Stimulated activated CD4-positive, alpha-beta T cell treated with anti-CD3 and anti-CD28 coated beads, Interleukin-2, amount 100 ng/mL, for 48 hours (primary cell): ENCODE measurements at places on chromosomes 12 and 14.

DNA sequence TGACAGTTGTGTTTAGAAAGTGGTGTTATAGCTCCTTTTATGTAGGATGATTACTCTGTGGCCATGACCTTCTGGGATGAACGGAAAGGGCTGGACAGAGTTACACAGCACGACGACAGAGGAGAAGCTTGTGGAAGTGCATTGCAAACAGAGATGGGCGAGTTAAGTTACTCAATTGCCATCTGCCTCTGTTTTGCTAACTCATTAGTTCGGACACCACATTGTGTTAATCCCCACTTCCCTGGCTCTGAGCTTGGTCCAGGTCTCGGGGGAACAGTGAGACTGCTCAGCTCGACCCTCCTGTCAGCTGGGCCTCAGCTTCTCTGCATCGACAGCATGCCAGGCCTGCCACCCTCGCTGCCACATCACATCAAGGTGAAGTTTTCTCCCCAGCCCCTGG, 408.0 kb downstream of the ZFP36L1 start:
- DNase-seq, result no peak

DNA sequence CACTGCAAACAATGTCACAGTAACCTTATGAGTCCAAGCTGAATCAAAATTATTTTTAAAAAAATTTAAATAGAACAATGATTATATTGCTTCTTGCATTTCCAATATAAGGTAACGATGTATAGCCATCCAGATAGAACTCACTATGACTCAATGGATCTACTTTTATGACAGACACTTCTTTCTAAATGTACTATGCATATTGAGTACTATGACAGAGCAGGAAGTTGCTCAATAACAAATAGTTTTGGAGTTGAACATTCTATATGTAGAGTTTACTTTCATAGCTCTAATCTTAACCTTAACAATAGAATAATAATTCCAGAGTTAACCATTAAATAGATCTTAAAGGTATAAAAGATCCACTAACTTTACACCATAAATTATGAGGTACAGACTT, 46.7 kb upstream of the ALG10B start:
- DNase-seq, result no peak

DNA sequence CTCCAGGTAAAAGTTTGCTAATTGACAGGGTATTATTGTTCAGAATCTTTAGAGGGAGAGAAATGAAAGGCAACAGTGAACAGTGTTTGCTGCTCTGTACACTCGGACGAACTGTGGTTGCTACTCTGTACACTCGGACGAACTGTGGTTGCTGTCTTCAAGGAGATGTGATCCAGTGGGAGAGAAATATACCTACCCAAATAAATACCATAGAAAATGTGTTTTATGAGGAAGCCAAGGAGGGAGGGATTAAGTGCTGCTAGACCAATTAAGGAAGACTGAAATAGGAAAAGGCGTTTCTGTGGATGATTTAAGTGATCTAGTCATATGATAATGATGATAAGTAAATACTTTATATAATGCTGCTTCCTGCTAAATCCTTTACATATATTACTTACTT, 2.7 kb downstream of the STK38L start:
- DNase-seq, result no peak

- no peak for DNase-seq
These were observed 508.1 kb downstream of the DIO2 start for GRCh38 chr14:79703209-79703608.

DNA sequence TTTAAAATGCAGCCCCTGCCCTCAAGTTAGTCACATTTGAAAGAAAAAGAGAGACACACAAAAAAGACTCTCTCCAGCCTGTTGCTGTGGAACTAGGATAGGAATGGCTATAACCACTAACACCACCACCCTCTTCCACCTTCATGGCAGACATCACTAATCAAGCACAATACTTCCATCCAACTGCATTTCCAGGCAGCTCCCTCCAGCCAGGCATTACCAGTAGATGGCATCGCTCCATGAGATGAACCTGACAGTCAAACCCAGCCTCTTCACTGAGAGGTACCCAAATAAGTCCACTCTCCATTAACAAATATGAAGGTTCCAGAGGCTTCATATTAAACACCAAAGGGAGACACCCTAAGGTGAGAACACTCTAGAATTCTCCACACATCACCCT, 24.4 kb downstream of the SLC8B1 start:
- DNase-seq, result no peak

DNA sequence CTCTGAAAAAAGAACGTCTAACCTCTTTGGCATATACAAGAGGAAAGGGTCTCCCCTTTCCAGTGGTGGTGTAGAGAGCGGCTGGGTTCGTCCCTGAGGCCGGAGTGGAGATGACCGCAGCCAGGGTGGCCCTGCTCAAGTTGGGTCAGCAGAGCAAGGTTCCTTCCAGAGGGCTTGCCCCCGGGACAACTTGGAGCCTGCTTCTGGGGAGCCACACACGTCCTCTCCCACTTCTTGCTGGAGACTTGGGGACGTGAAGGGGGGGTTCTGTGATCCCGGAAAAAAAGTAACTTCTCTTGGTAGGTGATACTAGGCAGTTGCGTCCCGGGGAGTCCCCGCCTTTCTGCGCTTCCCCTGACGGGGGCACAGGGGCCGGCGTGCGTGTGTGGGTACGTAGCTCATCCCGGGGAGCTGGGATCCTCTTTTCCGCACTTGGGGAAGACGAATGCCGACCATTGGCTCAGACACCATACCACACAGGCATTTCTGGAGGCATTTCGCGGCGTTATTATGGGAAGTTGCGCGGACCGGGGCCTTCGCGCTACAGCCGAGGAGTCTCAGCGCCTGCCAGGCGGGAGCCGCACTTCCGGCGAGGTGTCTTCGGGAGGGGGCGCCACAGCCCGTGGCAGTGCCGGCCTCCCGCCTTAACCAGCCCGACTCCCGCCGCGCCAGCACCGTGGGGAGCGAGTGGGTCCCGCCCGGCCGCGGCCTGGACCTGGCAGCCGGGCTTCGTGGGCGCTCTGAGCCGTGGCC, 14.8 kb upstream of the PAX9 start:
- no peak for DNase-seq

- DNase-seq, result peak; percentile 30
These were observed 730 bp downstream of the CLSTN3 start for GRCh38 chr12:7130701-7131501.

DNA sequence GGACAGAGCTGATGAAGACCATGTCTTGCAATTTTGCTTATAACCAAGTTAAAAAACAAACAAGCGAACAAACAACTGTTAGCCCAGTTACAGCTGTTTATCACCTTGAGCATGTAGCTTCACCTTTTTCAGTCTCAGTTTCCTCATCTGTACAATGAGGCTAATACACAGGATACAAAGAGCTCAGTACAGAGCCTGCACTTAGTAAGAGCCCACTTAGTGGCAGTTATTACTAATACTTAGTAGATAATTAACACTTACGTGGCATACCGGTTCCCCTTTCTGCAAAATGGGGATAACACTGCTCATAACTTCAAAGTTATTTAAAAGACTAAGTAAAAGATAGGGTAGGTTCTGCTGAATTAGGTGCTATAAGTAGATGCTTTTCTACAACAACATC, 228.0 kb downstream of the MON2 start:
- no peak for DNase-seq

GRCh38 chr14:81963846-81964245, 430.2 kb upstream of the SEL1L start:
- DNase-seq, result no peak

GRCh38 chr12:104952816-104953215, 5.3 kb downstream of the SLC41A2 start:
- no peak for DNase-seq

DNA sequence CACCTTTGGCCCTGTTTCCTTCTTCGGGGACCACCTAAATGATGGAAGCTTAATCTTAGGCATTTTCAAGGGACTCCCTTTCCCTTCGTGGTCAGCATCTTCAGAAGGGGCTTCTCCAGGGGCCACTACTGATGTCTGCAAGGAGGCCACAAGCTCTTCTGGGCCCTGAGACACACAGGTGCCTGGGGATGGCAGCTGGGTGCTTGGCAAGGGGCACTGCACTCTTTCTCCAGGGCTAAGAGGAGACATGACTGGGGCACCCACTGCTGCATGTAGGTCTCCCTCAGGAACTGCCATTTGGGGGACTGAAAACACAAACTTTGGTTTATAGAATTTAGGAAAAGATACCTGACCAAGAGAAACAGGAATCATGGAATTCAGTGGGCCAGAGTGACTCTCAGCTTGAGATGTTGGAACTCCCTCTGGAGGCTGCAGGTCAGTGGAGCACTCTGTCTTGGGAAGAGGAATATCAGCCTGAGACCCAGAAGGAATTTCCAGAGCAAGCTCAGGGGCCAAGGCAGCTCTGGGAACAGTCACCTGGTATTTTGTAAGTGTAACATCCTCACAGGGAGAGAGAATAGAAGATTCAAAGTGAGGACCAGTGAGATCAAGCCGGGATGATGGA, 16.0 kb downstream of the PLD4 start:
- no peak for DNase-seq

- DNase-seq, result no peak
These were observed 23.3 kb upstream of the STYK1 start for GRCh38 chr12:10697156-10697555.

DNA sequence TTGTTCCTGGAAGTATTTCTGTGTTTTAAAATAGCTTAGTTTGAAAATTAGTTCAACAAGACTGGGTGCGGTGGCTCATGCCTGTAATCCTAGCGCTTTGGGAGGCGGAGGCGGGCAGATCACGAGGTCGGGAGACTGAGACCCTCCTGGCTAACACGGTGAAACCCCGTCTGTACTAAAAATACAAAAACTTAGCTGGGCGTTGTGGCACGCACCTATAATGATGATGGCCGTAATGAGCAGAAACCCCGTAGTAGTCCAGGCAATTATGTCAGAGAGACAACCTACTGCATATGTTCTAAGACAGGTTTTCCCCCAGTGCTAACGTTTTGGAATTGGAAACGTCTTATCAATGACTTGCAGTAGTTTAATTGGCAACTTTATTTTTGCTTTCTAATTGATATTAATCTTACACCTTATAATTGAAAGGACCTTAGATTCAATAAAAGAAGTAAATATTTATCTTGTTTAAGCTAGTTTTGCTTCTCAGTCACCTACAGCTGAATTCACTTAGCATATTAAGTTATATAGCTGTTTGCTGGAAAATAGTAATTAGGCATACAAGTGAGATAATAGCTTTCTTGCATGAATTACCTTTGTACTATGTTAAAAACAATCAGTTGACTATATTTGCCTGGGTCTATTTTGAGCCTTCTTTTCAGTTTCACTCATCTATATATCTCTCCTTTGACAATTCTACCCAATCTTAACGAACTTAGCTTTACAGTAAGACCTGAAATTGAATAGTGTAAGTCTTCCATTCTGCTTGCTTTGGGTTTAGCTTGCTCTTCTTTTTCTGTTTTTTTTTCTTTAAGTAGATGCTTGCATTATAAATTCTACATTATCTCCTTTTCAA, 15.6 kb downstream of the CLECL1 start:
- no peak for DNase-seq

DNA sequence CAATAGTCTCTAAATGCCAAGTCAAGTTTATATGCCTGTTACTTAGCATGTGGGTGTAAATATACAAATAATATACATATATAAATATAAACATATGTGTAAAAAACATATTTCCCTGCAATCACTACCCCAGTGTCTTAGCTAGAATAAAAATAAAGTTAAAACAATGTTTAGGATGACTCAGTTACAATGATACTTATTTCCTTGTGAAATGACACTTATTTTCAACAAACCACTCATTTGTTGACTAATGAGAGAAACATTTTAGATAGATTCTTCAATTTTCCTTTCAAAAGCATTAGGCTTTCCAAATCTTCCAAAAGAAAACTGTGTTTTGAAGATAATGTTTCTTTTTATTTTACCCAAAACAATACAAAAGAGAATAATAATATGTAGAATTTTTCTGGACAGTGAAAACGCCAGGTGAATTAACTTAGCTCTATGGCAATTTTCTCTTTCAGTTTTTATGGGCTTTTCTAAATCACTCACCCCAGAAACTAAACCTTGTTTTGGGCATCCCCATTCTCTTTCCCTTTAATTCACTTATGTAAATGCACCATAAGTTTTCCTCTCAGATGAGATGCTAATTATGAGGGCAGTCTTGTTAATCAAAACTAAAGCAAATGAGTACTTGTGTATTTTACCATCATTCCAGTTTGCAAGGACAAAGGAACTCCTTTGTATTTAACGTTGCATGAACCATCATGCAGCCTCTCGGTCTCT, 465.9 kb downstream of the BCAT1 start:
- DNase-seq, result no peak

DNA sequence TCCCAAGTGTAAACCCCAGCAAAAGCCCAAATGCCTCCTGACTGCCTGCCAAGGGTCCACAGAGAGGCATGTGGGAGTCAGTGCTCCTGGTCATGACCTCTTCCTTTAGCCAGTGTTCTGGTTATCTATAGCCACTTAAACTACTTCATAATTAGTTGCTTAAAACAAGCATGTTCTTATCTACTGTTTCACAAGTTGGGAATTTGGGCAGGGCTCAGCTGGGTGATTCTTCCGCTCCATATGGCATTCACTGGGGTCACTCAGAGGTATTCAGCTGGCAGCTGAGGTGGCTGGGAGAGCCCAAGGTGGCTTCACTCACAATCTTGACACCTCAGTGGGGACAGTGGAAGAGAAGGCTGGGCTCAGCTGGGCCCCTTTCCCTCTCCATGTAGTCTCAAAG, 184.0 kb upstream of the RGS6 start:
- no peak for DNase-seq

- DNase-seq, result no peak
These were observed 33.7 kb downstream of the FAM177A1 start for GRCh38 chr14:35079742-35080141.

DNA sequence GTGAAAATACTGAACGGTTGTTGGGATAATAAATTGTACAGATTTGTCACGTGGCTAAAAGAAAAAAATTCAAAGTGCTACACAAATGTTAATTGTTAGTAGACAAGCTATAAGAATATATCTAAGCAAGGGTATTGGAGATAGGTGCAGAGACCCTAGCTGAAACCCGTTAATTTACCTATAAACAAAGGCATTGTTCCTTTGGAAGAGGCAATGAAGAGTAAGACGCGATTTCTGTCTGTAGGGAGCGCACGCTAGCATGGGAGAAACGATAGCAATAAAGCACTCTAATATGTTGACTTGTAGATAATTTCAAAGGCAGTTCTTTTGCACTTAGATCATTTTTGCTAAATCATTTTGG, 565 bp downstream of the CCDC77 start:
- no peak for DNase-seq

GRCh38 chr12:131013118-131013517, 59.4 kb downstream of the ADGRD1 start:
- DNase-seq, result no peak

GRCh38 chr12:49058366-49059044, 2.1 kb downstream of the KMT2D start:
- DNase-seq, result no peak
